ENCODE measurements at places on chromosomes 16 and 17. TPM values are rescaled to one million over a fixed set of nuclear protein-coding genes. Genes with fewer than 3 reads are reported as not detected.

Gene CYB561
- 13.1 TPM for total RNA-seq

Gene ZNF207
- 292 TPM for total RNA-seq

Gene SSTR5
- not detected for total RNA-seq

Gene PRDM7
- not detected for total RNA-seq

Gene KRT25
- not detected for total RNA-seq

Gene NAT9
- 40.9 TPM for total RNA-seq

Gene IRX5
- 0.34 TPM for total RNA-seq

Gene EVI2B
- 54.8 TPM for total RNA-seq

Gene NEK8
- 5.4 TPM for total RNA-seq

Gene TRAP1
- 145 TPM for total RNA-seq

Gene ARL17A
- total RNA-seq, result 29.9 TPM

Gene CCDC43
- total RNA-seq, result 33.6 TPM

Gene ATP1B2
- total RNA-seq, result 0.22 TPM
